ENCODE measurements at places on chromosomes 4 and X.

GRCh38 chrX:64350047-64350446, 45.2 kb downstream of the MTMR8 start:
- DNase-seq = no peak

DNA sequence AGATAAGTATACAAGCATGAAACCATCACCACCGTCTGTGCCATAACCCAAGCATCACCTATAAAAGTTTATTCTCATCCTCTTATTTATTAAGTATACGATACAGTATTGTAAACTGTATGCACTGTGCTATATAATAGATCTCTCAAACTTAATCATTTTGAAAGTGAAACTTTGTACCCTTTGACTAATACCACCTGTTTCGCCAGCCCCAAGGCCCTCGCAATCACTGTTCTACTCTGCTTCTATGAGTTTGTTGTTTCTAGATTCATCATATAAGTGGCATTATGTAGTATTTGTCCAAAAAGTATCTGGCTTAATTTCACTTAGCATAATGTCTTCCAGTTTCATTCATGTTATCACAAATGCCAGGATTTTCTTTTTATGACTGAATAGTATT, 72.1 kb upstream of the DOCK11 start:
- DNase-seq = no peak

DNA sequence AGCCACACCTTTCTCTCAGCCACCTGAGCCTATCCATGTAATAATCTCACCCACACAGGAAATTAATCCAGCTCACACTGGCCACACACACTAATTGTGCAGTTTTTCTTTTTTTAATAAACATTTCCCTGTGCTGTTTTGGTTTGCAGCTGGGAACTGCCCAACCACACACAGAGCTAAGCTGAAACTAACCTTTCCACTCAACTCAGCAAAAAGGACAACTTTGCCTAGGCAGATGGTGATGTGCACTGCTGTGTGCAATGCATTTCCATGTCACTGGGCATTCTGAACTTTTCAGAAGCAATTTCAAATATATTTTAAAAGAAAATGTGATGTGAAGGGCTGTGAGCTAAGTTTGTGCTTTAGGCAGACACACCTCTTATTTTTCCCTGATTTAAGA, 70.0 kb upstream of the TLL1 start:
- DNase-seq = no peak

GRCh38 chr4:10160281-10160856, 43.8 kb upstream of the WDR1 start:
- peak; percentile 13 for DNase-seq

- peak; percentile 68 for DNase-seq
Measured at GRCh38 chr4:81405900-81406401, 65.8 kb downstream of the RASGEF1B start.

DNA sequence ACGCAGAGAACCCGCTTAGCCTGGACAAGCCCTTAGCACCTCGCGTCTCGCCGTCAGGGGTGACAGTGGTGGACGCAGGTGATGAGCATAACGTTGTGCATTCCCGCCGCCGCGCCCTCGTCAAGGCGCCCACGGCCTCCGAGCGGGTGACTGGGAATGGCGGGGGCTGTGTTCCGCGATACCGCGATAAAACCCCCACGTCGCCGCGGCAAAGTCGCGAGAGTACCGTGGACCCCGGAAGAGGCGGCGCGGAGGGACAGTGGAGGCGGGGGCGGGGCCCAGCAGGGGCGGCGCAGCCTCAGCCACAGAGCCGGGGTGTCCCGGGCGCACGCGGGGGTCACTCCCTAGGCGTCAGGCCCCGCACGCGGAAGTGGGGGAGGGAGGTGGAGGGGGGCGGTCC, 53.8 kb downstream of the ZFYVE28 start:
- no peak for DNase-seq

- no peak for DNase-seq
Measured at GRCh38 chr4:126592088-126592487, 1040.7 kb upstream of the INTU start.

DNA sequence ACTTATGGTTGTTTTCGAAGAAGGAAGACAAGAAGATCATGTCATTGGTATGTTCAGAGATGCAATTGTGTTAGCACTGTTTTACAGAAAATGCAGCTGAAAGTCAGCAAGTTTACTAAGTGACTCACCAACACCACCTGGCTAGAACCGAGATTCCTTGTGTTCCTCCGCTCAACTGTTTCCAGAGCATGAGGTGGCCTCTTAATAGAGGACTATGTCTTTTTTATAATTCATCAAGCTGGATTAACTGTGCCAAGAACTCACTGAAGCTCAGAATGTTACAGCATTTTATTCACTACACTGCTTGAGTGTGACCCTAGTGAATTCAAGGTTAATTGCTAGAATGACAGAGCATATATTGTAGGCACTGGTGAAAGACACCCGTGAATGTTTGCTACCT, 1573.5 kb upstream of the TENM3 start:
- DNase-seq = no peak

GRCh38 chrX:13827298-13828090, 10.6 kb upstream of the GPM6B start:
- DNase-seq = no peak

- no peak for DNase-seq
Measured at GRCh38 chr4:60575336-60575735, 624.8 kb upstream of the ADGRL3 start.

GRCh38 chr4:135515295-135515694, 1313.7 kb upstream of the PABPC4L start:
- no peak for DNase-seq

- DNase-seq = peak; percentile 75
Measured at GRCh38 chr4:7876201-7876875, 63.3 kb downstream of the AFAP1 start.

DNA sequence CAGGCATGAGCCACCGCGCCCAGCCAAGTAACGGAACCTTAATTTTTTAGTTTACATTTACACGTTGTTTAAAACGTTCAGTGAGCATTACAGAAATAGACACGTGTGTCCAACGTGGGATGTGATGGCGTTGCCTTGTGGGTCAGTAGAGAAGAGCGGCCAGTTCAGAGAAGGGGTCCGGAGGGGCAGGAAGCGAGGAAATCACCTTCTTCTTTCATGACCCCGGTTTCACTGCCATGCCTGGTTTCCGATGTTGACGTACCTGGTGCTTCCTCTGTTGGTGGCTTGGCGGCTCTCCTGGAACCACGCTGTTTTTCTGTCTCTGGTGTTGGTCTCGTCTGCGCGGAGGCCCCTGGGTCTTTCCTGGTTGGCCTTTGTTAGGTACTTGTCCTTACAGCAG, 42.8 kb downstream of the PCGF3 start:
- DNase-seq = no peak

DNA sequence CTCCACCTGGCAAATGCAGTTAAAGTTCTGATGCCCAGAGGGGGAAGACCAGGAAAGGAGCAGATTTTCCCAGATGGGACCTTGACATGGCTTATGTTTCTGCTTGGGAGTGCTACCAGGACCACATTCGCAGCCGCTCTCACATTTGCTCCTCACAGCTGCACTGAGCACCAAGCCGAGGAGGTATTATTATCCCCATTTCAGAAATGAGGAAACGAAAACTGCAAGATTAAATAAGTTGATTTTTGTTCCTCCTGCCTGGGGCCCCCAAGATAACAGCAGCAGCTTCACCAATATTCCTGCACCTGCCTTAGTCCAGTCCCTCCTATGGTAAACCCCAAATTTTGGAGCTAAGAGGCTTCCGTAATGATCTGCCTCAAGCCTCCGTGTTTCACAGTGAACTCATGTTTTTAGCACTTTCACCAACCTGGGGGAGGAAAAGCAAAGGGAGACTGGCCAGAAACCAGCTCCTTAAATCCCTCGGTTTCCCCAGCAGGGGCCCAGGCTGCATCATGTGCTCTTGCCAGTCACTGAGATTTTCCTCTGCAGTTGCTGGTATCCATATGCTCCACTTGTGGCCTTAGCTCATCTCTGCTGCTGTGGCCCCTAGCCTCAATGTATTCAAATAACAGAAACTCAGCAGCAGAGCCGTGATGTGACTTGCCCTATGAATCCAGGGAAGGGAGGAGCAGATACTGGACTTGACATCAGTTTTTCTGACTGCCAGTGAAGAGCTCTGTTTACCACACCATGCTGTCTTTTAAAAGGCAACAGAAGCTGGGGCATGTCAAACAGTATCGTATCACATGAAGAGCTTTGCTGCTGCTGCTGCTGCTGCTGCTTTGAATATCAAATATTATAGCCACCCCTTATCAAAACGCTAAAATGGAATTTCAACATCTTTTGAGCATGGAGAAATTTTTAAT, 95.5 kb upstream of the KLHL13 start:
- DNase-seq = no peak

- DNase-seq = no peak
Measured at GRCh38 chrX:153969125-153969903, 2.3 kb downstream of the HCFC1 start.

GRCh38 chr4:98691588-98691987, 33.2 kb upstream of the TSPAN5 start:
- no peak for DNase-seq

DNA sequence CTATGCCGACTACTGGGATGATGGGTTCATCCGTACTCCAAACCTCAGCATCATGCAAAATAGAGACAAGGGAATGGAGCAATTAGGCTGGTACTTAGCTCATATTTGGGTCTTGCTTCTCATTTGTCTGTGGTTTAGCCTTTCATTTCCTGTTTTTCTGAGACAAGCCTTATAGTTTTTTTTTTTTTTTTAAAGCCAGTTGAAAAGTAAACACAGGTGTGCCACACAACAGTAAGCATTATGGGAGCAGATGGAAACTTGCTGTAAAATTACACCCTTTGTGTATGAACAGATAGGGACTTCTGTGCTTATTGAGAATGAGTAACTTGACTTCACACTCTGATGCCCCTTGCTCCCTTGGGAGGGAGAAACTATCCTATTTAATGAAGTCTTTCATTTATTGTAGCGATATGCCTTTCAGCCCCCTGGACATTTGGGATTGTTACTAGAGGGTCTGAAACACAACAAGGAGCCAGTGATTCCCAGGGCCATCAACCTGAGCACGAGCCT, 13.7 kb downstream of the RASSF6 start:
- no peak for DNase-seq

DNA sequence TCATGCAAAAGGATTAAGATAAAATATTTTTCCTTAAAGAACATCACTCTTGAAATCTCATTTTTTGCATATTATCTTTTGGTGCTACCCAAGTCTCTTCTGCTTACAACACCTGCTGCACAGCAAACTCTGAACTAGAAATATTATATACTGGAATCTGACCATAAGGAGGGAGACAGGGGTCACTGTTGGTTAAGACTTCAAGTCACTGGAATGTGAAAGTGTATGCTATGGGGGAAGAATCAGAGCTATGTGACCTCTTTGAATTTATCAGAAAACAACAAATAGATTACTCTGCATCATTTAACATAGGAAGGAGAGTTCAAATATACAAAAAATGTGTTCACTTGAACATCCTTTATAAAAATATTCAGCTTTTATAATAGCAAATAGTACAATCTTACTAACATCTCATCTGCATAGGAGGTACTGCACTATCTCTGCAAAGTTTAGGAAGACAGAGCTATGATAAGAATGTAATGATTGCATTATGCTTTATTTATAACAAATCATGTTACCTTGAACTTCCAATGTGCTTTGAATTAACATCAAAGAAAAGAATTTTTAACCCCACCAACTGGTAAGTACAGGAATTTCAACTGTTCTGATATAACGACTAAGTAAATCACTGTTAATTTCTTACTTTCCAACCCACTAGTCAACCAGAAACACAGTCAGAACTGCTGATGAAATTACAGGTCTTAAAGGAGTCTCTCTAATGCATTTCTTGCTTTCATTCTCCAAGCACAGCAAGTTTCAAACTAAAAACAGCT, 69.8 kb downstream of the ZNF827 start:
- no peak for DNase-seq

- DNase-seq = no peak
Measured at GRCh38 chr4:169315530-169316343, 45.0 kb upstream of the SH3RF1 start.

DNA sequence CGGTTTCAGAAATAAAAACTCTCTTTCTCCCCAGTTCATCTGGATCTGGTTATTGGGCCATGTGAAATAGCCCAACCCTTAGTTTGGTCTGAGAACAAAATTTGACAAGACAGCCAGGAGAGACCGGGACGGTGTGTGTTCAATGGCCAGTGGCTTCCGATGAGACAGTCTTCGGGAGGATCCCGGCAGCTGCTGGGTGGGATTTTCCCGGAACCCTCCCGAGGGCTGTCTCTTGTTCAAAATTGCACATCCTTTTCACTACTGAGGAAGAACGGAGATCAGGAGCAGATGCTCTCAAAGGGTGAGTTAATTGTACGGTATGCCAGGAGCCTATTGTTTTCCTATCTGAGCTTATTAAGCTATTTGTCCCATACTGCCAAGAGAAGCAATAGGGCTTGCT, 166.5 kb downstream of the PRR32 start:
- DNase-seq = no peak

DNA sequence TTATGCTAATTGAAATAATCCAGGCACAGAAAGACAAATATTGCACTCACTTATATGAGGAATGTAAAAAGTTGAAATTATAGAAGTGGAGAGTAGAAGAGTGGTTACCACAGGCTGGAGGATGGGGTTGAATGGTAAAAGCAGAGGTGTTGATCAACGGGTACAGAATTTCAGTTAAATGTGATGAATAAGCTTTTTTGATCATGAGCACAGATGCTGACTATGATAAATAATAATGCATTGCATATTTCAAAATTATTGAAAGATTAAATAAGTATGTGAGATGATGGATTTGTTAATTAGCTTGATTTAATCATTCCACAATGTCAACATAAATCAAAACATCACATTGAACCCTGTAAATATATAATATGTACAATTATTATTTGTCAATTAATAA, 213.1 kb downstream of the DCAF12L2 start:
- no peak for DNase-seq

GRCh38 chrX:119784747-119785446, 6.5 kb downstream of the RPL39 start:
- peak; percentile 26 for DNase-seq

GRCh38 chr4:57184378-57185029, 74.3 kb upstream of the IGFBP7 start:
- DNase-seq = no peak

- DNase-seq = peak; percentile 86
Measured at GRCh38 chrX:48802089-48802904, 430 bp downstream of the HDAC6 start.

DNA sequence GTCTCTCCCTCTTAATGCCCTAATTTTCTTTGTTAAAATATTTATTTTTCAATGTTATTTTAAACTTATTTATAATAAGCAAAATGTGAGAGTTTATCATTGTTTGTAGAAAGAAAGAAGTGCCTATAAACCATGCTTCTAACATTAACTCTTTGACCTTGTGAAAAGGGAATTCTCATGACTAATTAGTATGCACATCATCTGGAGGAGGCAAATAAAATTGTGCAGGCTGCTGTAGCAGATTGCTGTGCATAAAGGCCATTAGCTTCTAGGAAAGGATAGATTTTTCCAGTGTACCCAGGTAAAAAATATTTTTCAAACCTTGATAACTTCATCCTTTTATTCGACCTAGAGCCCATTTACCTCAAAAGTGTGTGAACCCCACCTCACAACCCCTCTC, 84.6 kb upstream of the GUCY1A1 start:
- DNase-seq = no peak

DNA sequence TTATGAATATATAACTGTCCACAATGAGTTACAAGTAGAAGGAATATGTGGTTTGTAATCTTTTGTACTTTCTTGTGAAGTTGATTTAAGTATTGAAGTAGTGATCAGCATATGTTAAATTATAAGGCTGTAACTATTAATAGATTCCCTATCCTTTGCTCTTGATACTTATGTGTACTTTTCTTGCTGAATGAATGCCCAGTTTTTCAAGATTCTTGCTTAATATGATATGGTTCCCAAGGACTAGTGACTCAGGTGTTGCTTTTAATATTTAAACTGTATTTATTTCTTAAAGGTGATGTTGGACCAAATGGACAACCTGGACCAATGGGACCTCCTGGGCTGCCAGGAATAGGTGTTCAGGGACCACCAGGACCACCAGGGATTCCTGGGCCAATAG, 121.7 kb downstream of the IRS4 start:
- DNase-seq = no peak

Data from A549 (cell line).